ENCODE measurements at places on chromosomes 16 and 17.
A peak's percentile ranks its signal among the peaks of the same experiment; 100 is the strongest.

- DNase-seq = peak; percentile 67
Measured at GRCh38 chr16:55701442-55702319, 45.9 kb downstream of the SLC6A2 start.

- no peak for DNase-seq
Measured at GRCh38 chr17:31452561-31453110, 61.2 kb downstream of the RAB11FIP4 start.

DNA sequence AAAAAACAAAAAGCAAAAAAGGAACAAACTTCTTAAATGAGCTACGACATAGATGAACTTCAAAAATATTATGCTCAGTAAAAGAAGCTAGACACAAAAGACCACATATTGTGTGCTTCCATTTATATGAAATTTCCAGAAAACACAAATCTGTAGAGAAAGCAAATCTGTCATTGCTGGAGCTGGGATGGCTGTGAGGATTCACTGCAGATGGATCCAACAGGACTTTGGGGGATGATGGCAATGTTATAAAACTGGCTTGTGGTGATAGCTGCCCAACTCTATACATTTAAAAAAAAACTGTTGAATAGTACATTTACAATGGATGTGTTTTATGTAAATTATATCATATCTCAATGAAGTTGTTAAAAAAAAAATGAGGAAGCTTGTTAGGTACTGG is 52.6 kb upstream of the MAP3K14 start:
- no peak for DNase-seq

- no peak for DNase-seq
Measured at GRCh38 chr16:54422159-54422558, 135.6 kb upstream of the IRX3 start.

- DNase-seq = peak; percentile 30
Measured at GRCh38 chr17:5499476-5500231, 13.3 kb downstream of the MIS12 start.

DNA sequence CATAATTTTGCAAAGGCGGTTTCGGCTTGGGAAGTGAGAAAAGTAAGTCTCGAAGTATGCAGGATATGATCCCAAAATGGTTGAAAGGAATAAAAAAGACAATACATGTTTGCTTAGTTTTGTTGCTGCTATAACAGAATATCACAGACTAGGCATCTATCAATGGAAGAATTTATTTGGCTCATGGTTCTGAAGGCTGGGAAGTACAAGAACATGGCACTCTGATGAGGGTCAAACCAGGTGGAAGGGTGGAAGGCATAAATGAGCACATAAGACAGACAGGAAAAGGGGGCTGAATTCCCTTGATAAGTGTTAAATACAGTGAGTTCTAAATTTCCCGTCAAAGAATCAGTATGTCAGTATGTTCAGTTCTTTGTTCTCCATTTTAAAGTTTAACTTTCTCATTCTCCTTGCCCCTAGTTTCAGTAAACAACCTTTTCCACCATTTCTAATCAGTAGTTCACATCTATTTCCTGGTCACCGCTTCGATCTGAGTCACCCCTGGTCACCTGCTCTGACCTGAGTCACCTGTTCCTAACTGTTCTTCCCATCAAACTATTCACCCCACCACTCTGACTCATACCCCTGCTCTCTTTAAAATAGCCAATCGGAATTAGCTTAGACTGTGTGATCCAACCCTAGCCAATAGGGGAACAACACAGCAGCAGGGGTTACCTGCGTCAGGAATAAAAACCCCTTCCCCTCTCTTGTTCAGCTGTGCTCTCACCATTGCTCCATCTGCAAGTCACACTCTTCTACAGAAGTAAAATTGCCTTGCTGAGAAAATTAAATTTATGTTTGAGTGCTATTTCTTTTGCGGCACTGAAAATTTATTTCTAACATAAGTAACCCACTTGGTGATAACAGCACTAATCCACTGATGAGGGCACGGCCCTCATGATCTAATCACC is 240.8 kb downstream of the STX8 start:
- peak; percentile 29 for DNase-seq

GRCh38 chr16:68328151-68328859 is 17.5 kb downstream of the PRMT7 start:
- peak; percentile 89 for DNase-seq

DNA sequence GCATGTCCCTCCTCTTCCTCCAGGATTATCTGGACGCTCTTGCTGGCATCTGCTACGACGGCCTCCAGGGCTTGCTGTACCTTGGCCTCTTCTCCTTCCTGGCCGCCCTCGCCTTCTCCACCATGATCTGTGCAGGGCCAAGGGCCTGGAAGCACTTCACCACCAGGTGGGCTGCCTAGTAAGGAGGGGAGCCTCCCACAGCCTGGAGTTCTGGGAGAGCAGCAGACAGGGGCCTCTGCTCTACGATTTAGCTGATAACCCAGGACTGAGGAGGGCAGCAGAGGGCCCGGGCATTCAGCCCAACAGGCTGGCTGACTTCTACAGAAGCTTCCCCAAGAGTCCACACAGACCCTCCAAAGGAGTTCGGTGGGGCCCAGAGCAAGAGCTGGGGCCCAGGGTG is 21.8 kb upstream of the DNAI2 start:
- no peak for DNase-seq

DNA sequence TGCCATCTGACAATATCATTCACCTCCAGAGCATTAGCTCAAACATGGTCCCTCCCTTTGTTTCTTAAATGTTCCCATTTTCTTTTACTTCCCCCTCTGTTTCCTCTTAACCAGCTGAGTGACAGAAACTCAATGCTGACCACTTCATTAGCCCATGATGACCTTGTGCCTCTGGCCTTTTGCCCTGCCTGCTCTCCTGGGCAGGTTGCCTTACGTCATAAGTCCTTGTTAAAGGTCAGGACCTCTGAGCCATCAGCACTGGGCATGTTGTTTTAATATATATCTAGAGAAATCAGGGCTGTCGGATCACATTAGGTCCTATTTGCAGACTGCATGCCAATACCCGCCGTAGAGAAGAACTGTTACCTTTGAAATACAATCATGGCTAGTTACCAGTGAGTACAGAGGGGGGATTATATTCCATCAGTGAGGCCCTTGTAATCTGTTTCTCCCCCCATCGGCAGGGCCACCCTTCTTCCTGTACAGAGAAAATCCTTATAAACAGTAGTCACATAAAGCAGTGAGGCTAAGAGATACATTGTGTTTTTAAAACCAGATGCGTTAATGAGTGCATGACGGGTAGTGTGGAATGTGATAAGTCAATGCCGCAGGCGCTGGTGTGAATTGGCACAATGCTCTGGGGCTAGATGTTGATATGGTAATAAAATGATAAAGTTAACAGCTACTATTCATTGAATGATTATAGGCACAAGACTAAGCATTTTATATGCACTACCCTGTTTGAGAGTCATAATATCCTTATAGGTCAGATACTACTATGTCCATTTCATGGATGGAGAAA is 94.3 kb upstream of the ZFHX3 start:
- no peak for DNase-seq

- DNase-seq = no peak
Measured at GRCh38 chr16:938136-938535, 32.6 kb downstream of the LMF1 start.

DNA sequence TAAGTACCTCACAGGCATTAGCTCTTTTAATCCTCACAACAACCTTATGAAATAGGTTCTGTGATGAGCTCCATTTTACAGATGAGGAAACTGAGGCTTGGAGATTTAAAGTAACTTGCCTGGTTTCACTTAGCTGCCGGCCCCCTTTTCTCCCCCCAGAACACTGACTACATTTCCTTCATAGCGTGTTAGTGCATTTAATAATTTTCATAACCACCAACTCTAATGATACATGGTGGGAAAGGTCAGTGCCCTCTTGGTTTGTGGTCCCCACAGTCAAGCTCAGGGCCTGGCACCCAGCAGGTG is 16.5 kb upstream of the RHOT1 start:
- no peak for DNase-seq

DNA sequence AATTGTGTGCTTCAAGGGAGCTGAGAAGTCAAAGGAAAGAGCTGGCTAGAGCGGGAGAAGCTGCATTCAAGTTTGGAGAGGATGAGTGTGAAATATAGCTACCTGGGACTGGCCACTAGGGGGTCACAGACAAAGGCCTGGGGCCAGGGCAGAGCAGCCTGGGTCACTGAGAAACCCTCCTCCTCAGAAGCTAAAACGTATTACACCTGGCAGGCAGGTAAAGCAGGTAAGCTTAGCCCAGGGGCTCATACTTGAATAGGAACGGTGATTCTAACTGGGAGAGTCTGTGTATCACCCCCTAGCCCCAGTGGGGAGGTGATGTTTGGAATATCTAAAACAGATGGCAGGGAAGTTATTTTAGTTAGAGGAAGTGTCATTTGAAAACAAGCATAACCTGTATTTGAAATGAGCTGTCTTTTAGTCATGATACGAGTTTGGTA is 6.8 kb downstream of the KRT37 start:
- peak; percentile 28 for DNase-seq

- no peak for DNase-seq
Measured at GRCh38 chr17:55394357-55395021, 27.1 kb downstream of the MMD start.

GRCh38 chr17:72422204-72422504 is 301.3 kb downstream of the SOX9 start:
- no peak for DNase-seq

- no peak for DNase-seq
Measured at GRCh38 chr17:44976206-44976605, 8.1 kb upstream of the C1QL1 start.

DNA sequence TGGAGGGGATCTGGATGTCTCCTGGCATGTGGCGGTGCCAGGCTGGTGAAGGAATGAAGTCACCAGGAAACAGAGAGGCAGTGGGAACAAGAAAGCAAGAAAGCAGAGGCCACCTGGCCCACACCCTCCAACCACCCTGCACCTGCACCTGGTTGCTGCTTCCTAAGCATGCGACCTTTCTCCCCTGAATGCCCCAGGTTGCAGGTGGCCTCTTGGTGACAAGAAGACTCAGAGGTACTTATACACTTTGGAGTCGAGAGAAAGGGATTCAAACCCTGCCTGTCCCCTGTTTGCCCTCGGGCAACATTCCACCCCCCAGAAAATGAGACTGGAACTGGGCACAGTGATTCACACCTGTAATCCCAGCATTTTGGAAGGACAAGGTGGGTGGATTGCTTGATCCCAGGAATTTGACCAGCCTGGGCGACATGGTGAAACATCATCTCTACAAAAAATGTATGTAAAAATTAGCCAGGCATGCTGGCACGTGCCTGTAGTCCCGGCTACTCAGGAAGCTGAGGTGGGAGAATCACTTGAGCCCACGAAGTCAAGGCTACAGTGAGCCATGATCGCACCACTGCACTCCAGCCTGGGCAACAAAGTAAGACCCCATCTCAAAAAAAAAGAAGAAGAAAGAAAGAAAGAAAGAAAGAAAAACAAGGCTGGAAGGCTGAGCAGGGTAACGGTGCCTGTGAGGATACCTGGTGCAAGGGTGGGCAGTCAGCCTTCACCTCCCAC is 34.6 kb upstream of the TNRC6C start:
- DNase-seq = no peak

DNA sequence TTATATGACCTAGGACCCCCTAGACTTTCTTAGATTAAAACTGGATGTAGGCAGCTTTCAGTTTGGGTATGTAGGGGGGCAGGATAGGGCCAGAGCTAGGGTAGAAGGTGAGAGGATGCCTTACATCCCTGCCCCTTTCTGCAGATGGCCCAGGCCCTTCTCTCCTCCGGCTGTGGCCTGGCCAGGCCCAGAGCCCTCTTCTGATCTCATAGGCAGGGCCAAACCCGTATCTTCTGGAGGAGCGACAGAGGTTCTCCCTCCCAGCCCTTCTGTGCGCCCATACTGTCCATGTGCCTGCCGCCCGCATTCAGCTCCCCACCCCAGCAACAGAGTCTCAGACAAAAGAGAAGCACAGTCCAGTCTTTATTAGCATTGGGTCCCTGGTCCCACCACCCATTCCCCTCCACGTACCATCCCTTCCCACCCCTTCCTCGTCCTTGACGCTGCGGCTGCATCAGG is 2.0 kb upstream of the TSPOAP1 start:
- DNase-seq = no peak

GRCh38 chr16:72537664-72538063 is 365.7 kb upstream of the PMFBP1 start:
- peak; percentile 83 for DNase-seq

- DNase-seq = peak; percentile 51
Measured at GRCh38 chr16:4263504-4264436, 9.1 kb downstream of the TFAP4 start.

- no peak for DNase-seq
Measured at GRCh38 chr17:1130191-1130590, 49.6 kb downstream of the ABR start.

GRCh38 chr17:76003915-76004314 is 3.3 kb downstream of the CDK3 start:
- no peak for DNase-seq

GRCh38 chr17:1683459-1683858 is 1.2 kb downstream of the PRPF8 start:
- no peak for DNase-seq

- DNase-seq = no peak
Measured at GRCh38 chr17:8674344-8675305, 44.1 kb upstream of the MYH10 start.

DNA sequence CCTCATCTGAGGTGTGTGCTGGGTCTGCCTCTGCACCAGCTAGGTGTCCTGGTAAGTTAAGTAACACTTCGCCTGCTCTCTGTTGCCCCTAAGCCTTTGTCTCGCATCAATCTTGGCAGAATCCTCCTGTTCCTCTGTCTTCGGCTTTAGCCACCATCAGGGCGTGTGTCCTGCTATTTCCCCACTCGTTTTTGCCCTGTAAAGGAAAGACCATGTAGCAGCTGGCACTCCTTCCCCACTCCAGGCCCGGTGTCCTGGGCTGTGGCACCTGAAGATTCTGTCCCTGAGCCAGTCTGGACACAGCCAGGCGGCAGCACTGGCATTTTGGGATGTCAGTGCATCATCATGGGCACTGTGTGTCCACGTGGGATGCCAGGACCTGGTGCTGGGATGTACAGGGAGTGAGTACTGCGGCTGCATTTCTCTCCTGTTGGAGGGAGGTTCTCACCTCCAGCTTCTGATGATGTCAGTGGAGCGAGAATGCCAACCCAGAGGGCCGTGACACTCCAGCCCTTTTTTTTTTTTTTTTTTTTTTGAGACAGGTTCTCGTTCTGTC is 26.2 kb upstream of the FOXK2 start:
- DNase-seq = peak; percentile 57

DNA sequence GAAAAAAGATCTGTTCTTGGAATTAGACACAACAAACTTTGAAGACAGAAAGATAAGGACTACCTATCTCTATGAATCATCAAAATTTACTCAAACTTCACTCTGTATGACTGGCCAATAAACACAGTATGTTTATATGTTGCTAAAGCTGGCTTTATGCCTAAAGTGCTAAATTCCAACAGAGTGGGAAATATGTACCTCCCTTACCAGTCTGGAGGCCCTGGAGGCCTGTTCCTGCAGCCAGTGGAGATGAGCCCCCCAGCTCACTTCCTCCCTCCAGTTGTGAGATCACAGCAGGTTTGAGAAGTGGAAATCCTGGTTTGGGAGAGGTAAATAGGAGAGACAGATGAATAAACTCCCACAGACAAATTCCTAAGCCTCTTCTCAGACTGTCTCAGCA is 9.0 kb downstream of the ZNF23 start:
- DNase-seq = no peak

All from ELR (cell line).